ENCODE measurements at places on chromosomes 2 and 18.

- DNase-seq: no peak
These were observed 11.7 kb downstream of the CDH7 start for GRCh38 chr18:65762556-65762955.

- DNase-seq: no peak
These were observed 185.4 kb downstream of the TFCP2L1 start for GRCh38 chr2:121099329-121100290.

DNA sequence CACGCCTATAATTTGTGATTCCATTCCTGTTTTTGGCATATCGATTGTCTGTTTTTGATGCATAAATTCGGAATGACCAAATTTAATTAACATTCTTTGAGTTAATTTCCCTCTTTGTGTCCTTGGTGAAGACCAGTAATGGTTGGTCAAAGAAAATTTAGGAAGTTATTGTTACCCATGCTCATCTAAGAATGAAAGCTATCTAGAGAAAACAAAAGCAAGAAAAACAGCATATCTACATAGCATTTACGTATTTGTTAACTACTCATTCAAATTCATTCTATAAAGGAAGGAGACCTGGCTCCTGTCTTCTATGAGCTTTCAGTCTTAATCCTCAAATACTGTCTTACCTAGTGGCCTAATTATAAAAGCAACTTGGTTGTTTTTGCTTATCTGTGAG, 59.2 kb upstream of the CHST9 start:
- DNase-seq: no peak

DNA sequence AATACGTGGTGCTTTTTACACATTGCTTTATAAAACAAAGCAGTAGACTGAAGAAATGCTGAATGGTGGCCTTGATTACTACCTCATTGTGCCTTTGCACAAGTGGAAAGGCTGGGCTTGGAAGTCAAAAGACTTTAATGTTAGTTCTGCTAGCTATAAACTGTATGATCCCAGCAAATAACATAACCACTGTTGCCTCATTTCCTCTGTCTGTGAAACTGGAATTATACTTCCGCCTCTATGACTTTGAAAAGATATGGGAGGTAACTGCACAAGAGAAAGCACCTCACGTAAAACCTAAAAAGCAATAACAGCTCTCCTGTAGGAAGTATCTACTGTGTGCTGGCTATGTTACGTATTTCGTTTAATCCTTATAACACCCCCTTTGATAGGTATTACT, 43.4 kb upstream of the DSC1 start:
- no peak for DNase-seq

DNA sequence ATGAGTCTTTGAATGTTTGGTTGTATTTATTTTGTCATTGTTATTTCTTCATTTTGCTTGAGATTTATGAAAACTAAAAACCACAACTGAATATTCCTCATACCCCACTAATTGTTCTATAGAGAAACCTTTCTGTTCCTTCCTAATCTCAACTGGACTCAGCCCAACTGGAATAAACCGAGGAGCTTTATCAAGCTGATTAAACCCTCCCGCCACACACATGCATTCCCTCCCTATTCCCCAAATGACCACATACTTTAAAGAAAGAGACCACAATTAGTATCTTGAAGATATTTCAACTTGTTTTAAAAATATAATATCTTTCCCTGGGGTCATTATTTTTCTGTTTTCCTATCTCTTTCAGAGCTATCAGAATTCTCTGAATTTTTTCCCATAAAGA, 107.5 kb downstream of the OSR1 start:
- no peak for DNase-seq

DNA sequence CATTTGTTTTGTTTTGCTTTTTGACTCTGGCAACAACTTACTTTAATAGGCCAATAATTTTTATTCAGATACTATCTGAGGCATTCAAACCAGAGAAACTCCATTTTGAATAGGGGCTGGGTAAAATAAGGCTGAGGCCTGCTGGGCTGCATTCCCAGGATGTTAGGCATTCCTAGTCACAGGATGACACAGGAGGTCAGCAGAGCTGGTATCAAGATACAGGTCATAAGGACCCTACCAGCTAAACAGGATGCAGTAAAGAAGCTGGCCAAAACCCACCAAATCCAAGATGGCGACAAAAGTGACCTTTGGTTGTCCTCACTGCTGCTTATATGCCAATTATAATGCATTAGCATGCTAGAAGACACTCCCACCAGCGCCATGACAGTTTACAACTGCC, 102.2 kb upstream of the XPO1 start:
- DNase-seq: no peak

DNA sequence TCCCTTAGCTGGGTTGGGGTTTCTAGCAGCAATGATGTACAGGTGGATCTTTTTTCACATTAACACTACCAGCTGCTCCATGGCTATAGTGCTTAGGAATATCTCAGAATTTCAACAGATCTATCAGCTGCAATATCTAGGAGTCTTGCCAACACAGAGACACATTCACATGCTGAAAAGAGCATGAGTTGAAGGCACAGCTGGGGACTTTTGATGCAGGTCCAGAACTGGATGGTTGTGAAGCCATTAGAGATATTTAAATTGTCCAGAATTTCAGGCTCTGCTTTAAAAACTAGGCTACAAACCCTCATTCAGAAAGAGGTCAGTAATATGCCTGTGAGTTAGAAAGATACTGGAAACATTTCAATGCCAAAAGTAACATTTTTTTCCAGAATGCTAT, 122.2 kb upstream of the CCDC195 start:
- no peak for DNase-seq

DNA sequence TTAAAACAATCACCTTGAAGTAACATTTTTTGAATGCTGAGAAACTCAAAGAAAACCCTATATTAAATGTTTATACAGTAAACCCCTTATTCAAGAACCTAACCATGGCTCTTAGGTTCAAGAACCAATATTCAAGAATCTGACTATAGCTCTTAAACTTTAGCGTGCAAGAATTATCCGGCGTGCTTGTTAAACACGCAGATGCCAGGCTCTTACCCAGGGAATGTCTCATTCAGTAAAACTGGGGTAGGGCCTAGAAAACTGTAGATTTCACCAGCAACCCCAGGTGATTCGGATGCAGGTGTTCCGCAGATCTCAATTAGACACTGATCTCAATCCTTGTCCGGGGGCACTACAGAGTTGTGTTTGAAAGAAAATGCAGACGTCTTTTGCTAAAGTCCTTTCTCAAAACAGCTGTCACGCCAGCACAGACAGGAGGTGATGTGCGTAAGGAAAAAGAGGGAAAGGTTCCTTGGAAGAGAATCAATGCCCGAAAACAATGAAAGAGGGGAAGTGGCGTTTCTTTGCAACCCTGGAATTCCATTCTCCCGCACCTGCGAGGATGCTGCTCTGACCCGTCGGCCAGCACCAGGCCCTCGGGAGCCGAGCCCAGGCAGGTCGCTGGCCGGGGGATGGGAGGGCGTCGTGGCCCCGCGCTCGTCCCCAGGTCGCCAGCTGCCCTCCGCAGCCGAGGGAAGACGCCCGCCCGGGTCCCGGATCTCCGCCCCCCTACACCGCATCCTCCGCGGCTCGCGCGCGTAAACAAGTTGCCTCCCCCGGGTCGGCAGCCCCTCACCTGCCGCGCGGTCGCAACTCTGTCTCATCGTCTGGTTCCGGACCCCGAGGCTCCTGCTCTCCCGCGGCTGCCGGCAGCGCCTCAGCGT, 851 bp downstream of the EIF2AK3 start:
- no peak for DNase-seq

GRCh38 chr2:174902506-174903263, 102.5 kb downstream of the CHN1 start:
- no peak for DNase-seq

DNA sequence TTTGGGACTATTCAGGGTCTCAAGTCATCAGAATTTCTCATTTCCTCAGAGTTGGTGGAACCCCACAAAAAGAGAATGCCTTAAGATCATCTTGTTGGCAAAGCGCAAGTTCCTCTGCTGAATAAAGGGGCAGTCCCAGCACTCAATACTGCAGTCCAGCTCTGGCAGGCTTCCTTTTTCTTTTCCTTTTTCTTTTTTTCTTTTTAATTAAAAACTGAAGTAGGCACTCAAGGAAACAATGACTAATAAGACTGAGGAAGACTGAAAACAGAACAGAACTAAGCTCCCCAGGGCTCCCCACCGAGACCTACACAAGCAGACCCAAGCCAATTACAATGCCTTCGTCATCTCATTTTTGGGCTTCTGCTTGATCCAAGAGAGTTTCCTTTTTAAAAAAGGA, 82.0 kb downstream of the STK39 start:
- no peak for DNase-seq

GRCh38 chr18:74570266-74570665, 27.4 kb upstream of the ZNF407 start:
- no peak for DNase-seq

- no peak for DNase-seq
These were observed 19.5 kb downstream of the RBM44 start for GRCh38 chr2:237818066-237818473.

DNA sequence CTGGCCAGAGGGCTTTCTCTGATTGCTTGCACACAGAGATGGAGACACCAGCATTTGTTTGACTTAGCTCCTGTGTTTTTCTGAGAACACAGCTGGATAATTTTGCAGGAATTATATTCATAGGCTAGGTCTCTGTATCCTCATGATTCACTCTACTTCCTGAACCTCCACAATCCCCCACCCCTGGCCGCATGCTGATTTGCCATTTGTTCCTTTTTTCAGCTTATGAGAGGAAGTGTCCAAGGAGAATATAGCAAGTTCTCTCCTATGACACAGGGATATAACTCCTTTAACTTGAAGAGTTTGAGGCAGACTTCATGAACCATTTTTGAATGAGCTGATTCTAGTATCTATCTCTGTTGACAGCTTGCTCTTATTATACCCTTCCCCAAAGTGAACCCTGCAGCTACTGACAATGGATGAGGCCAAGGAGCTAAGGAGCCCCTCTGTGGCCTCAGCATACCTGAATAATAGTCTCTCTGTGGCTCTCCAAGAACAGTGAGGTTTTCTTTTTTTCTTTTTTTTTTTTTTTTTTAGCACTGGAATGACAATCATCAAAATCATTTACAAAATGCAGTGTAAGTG, 15.4 kb downstream of the CAVIN2 start:
- DNase-seq: no peak

DNA sequence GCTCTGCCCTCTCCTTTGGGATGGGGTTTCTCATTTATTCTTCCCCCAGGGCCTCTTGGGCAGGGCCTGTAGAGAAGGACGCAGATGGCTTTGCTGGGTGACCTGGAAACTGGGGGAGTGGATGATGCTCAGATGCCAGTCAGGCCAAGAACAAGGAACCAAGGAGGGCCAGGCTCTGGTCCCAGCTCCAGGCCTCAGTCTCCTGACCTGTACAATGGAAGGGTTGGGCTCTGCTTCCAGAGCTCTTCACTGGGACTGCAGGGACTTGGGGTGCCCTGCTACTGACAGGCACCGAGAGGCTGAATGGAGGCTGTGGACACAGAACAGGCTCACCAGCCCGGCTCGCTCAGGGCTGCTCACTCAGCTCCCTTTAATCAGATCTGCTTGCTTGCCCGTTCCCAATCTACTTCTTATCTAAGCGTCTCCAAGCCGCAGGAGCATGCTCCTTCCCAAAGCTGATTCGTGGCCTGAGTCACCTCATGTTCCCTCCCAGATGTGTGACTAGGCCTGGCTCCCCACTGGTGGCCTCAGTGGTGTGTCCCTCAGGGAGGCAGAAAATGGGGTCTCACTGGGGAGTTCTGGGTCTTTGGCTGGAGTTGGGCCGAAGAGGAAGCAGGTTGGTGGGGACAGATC, 82.6 kb upstream of the ODC1 start:
- no peak for DNase-seq

- DNase-seq: no peak
These were observed 58.8 kb downstream of the RND3 start for GRCh38 chr2:150428641-150429040.

GRCh38 chr2:166417669-166418068, 41.9 kb upstream of the SCN9A start:
- DNase-seq: no peak

DNA sequence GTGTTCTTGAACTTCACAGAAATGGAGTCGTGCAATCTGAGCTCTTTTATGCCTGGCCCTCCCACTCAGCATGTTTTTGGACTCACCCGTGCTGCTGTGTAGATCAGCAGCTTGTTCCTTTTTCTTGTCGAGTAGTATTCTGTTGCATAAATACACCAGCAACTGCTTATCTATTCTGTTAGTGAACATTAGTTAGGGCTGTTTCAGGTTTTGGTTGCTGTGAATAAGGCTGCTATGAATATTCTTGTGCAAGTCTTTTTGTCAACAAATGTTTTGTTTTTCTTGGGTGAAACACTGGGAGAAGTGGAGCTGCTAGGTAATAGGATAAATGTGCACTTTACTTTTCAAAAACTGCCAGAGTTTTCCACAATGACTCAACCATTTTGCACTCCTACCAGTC, 15.3 kb upstream of the CIDEA start:
- DNase-seq: no peak

Data from esophagus squamous epithelium (tissue), 5 donors.